ENCODE measurements at places on chromosomes 16 and 17.
A peak's percentile ranks its signal among the peaks of the same experiment; 100 is the strongest.

GRCh38 chr17:79005063-79005861 is 4.3 kb downstream of the CANT1 start:
- no peak for DNase-seq

- peak; percentile 30 for DNase-seq
Observed at GRCh38 chr17:31318298-31318801, 3.1 kb downstream of the EVI2A start.

GRCh38 chr16:3088925-3089716 is 10.0 kb downstream of the ZSCAN10 start:
- no peak for DNase-seq

GRCh38 chr16:88960516-88960915 is 16.5 kb downstream of the CBFA2T3 start:
- no peak for DNase-seq

- DNase-seq, result no peak
Observed at GRCh38 chr17:27741361-27741861, 58.9 kb downstream of the NOS2 start.

GRCh38 chr17:55664287-55664686 is 58.4 kb downstream of the TMEM100 start:
- no peak for DNase-seq

- peak; percentile 22 for DNase-seq
Observed at GRCh38 chr16:50313596-50314478, 47.5 kb downstream of the ADCY7 start.

DNA sequence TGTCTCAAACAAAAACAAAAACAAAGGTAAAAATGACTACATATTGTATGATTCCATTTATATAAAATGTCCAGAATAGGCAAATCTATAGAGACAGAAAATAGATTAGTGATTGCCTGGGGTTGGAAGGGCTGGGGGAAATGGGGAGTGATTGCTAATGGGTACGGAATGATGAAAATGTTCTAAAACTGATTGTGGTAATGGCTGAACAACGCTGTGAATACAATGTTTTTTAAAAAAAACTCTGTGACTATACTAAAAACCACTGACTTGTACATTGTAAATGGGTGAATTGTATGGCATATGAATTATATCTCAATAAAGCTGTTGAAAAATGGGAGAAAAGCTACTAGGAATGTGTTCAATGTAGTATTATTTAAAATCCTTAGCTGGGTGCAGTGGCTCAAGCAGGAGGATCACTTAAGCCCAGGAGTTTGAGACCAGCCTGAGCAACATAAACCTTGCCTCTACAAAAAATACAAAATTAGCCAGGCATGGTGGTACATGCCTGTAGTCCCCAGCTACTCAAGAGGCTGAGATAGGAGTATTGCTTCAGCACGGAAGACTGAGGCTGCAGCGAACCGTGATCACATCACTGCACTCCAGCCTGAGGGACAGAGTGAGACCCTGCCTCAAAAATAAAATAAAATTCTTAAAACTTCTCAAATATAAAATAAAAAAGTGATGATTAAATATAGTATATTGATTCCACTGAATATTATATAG is 47.9 kb downstream of the TOM1L2 start:
- DNase-seq, result no peak

GRCh38 chr17:80829166-80829813 is 162.4 kb upstream of the CHMP6 start:
- DNase-seq, result no peak

DNA sequence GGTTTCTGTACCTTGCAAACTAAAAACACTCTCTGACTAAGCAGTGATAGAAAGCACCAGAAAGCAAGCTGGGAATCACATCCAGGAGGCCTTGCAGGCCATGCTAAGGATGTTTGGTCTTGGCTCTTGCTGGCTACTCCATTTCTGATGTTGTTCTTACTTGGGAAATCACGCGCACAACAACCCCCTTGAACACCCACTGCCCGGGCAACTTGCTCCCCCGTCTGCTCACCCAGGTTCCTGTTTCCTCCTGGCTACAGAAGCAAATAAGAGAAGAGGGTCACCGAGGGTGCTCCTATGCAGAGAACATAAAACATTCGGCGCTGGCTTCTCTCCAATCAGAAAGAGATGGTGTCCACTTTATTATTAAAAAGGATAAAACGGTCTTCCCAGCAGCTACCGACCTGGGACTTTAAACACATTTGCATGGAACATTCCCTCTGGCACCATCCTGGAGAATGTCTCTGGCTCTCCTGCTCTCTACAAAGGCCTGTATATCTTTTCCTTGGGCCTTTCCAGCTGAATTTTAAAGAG is 271.2 kb upstream of the RPL38 start:
- DNase-seq, result no peak

- no peak for DNase-seq
Observed at GRCh38 chr16:53827741-53828140, 123.8 kb downstream of the FTO start.

DNA sequence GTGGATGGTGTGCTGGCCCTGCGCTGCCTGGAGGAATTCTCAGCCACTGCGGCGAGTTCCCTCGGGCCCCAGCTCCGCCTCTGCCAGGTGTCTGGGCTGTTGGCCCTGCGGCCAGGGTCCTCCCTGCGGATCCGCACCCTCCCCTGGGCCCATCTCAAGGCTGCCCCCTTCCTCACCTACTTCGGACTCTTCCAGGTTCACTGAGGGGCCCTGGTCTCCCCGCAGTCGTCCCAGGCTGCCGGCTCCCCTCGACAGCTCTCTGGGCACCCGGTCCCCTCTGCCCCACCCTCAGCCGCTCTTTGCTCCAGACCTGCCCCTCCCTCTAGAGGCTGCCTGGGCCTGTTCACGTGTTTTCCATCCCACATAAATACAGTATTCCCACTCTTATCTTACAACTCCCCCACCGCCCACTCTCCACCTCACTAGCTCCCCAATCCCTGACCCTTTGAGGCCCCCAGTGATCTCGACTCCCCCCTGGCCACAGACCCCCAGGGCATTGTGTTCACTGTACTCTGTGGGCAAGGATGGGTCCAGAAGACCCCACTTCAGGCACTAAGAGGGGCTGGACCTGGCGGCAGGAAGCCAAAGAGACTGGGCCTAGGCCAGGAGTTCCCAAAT is 1.3 kb upstream of the TNFSF13 start:
- no peak for DNase-seq

- no peak for DNase-seq
Observed at GRCh38 chr16:1338119-1338730, 4.8 kb downstream of the BAIAP3 start.

DNA sequence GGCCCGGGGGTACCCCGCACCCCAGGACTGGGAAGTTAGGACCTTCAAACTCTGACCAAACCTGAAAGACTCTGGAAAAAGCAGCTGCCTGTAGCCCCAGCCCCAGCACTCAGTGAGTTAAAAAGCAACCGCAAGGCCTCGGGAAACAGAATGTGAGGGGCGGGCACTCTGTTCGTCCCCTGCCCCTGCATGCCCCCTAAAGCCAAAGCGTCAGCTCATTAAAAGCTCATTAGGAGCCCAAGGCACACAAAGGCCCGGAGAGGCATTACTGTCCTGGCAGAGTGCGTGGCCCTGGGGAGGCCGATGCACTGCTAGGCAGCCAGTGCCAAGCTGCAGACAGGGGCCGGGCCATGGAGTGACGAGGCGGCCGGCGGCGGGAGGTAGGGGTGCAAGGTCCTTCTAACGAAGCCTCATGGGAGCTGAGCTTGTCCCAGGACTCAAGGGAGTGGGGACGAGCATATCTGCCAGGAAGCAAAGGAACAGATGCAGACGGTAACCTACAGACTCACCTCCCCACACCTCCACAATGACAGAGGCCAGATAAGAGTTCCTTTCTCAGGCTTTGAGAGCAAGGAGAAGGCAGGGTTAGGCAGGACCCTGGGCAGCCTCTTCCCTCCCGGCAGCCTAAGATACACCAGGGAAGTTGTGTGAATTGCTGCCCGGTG is 116.8 kb downstream of the ENGASE start:
- no peak for DNase-seq

- DNase-seq, result no peak
Observed at GRCh38 chr16:3718019-3718391, 681 bp upstream of the TRAP1 start.

- DNase-seq, result no peak
Observed at GRCh38 chr17:1177016-1177700, 2.6 kb downstream of the ABR start.

GRCh38 chr17:79071161-79071740 is 3.4 kb upstream of the ENGASE start:
- no peak for DNase-seq

- no peak for DNase-seq
Observed at GRCh38 chr17:32943647-32944191, 15.8 kb downstream of the TMEM98 start.

DNA sequence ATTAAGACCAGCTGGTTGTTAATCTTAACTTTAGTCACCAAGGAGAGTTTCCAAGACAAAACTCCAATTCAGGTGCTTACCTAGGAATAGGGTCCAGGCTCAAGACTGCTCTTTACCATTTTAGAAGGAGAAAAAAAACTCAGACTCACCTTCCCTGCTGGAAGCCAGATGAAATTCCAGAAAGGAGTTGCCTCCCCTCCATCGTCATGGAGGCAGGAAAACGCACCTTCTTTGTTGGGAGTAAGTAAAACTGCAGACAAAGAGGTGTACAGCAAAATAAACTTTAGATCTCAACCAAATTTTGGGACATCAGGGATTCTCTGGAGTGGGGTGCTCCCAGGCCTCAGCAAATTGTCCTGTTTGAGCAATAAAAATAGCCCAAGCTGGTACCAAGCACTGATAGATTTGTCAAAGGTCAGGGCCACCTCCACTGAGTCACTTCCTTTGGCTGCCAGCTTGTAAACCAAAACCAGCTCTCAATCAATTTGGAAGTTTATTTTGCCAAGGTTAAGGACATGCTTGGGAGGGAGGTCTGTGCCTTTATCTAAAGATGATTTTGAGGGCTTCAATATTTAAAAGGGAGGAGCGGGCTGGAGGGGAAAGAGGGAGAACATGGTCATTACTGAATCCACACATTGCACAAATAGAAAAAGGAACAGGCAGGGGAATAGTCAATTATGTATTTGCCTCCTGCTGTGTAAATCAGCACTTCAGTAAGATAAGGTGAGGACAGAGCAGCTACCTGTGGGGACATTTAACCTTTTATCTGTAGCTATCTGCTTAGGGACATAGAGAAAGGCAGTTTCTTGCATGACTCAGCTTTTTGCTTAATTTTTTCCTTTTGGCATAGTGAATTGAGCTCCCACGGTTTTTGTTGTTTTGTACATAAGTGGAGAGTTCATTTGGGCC is 1.5 kb upstream of the ALDH3A2 start:
- no peak for DNase-seq

DNA sequence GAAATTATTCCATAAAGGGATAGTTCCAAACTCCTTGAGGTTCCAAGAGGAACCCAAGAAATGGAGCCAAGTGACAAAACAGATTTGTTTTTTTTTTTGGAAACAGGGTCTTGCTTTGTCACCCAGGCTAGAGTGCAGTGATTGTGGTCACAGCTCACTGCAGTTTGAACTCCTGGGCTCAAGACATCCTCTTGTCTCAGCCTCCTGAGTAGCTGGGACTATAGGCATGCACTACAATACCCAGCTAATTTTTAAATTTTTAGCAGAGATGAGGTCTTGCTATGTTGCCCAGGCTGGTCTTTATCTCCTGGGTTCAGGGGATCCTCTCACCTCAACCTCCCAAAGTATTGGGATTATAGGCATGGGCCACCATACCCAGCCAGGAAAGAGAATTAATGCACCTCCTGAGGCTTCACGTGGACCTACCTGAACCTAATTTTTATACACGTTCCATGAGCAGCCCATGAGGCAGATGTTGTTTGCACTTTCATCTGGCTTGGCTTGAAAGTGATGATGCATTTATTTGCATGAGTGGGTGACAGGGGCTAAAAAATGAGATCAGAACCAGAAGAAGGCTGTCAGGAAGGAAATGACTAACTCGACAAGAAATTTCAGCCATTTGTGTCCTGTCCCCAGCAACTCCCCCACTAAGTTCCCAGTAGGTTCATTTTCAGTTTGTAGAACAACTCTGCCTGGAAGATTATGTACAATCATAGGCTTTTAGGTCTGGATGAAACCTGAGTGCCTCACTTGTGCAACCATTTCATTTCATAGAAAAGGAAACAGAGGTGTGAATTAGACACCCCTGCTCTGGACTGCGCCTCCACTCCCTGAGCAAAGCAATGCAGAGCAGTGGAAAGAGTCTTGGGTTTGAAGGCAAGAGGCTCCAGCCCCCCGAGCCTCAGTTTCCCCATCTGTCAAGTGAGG is 10.3 kb upstream of the IRF8 start:
- no peak for DNase-seq

- DNase-seq, result no peak
Observed at GRCh38 chr16:73286346-73287267, 238.7 kb upstream of the ZFHX3 start.

GRCh38 chr17:39605492-39606433 is 2.0 kb downstream of the NEUROD2 start:
- DNase-seq, result no peak

GRCh38 chr16:14003074-14003570 is 68.0 kb upstream of the MRTFB start:
- no peak for DNase-seq

- no peak for DNase-seq
Observed at GRCh38 chr16:57675741-57676551, 7.8 kb downstream of the ADGRG3 start.

DNA sequence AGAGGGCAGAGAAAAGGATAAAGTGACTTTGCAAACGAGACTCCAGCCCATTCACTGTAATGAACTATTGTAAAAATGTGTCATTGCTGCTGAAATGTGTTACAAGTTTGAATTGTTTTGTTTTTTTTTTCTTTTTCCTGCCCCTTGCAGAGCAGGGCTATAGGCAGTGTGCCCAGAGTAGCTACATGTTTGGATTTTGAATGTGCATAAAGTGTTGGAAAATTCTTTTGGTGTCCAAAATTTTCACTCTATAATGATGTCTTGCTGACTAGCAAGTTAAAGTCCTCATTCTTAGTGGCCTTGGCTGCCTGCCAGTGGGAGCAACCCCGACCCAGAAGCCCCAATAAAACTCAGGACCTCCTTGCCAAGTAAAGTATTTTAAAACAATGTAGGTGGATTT is 66.5 kb downstream of the IGF2BP1 start:
- DNase-seq, result no peak

DNA sequence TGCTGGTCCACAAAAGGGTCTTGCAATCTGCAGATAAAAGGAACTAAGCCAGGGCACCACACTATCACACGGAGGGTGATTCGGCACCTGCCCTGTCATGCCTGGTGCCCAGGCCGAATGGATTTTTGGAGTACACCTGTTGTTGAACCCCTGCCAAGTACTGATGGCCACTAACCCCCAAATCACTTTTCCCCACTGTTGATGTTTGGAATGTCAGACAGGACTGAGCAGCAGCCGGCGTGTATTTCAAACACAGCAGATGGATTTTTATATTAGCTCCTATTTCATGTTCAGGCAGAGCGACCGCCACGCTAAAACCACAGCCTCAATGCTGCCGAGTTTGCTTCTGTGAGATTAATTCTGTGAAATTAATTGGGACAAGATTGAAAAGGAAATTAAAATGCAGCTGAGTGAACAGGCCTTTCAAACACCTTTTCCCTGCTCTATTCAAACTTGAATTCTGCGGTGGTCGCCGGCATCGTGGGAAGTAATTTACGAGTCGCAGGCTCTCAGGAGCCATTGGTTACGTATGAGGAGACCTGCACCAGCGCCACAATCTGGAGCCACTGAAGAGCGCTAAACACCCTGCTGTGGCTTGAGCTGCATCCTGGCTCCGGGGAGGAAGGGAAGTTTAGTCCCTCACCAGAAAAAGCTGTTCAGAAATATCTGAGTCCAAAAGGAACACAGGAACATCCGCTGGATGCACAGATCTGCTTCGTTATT is 48.5 kb downstream of the SNX11 start:
- DNase-seq, result no peak

All from activated CD8-positive, alpha-beta memory T cell treated with anti-CD3 and anti-CD28 coated beads for 1 hour (primary cell).